ENCODE measurements at places on chromosomes 4 and X.

GRCh38 chr4:168388890-168389289 lies 70.3 kb upstream of the DDX60 start:
- no peak for DNase-seq

- no peak for DNase-seq
These were observed 6.5 kb downstream of the TLR8 start for GRCh38 chrX:12912791-12913482.

GRCh38 chr4:100075486-100076270 lies 114.6 kb downstream of the DDIT4L start:
- no peak for DNase-seq

GRCh38 chr4:166400270-166400894 lies 527.3 kb downstream of the TLL1 start:
- DNase-seq, result no peak

GRCh38 chr4:187799735-187800134 lies 195.8 kb upstream of the ZFP42 start:
- no peak for DNase-seq

GRCh38 chr4:47824840-47825239 lies 13.0 kb downstream of the CORIN start:
- DNase-seq, result no peak

DNA sequence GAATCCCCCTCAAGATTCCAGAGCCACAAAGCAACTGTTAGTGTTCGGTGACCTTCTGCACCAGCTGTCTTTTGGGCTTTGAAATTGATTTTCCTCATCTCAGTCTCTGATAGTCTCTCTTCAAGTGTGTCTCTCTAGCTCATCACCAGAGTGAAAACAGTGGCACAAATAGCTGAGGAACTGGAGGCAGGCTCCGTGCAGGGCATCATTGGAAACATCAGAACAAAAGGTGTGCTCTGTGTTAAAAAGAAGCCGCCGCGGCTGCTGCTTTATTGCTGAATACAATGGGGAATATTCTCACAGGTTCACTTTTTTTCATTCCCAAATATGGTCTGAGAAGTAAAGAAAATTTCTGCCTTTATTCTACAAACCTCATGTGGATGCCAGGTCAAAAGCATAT lies 297.5 kb downstream of the DCTD start:
- no peak for DNase-seq

DNA sequence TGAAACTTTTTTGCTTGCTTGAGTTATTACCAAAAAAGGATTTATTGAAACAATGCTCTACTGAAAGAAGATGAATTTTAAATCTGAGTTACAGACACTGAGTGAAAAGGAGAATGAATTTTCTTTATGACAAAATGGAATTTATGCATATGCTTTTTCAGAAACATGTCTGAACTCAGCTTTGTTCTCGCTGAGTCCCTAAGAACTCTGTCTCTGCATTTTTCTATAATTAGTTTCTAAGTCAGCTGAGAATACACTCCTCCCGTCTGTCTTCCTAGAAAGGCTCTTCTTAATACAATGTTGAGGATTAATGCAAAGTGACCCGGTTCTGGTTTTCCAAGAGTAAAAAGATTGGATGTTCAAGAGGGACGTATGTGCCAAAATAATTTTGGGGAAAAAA lies 463.5 kb downstream of the NKX6-1 start:
- DNase-seq, result no peak

GRCh38 chr4:16117164-16117563 lies 33.3 kb upstream of the PROM1 start:
- no peak for DNase-seq

GRCh38 chrX:12979616-12980015 lies 4.7 kb downstream of the TMSB4X start:
- no peak for DNase-seq

DNA sequence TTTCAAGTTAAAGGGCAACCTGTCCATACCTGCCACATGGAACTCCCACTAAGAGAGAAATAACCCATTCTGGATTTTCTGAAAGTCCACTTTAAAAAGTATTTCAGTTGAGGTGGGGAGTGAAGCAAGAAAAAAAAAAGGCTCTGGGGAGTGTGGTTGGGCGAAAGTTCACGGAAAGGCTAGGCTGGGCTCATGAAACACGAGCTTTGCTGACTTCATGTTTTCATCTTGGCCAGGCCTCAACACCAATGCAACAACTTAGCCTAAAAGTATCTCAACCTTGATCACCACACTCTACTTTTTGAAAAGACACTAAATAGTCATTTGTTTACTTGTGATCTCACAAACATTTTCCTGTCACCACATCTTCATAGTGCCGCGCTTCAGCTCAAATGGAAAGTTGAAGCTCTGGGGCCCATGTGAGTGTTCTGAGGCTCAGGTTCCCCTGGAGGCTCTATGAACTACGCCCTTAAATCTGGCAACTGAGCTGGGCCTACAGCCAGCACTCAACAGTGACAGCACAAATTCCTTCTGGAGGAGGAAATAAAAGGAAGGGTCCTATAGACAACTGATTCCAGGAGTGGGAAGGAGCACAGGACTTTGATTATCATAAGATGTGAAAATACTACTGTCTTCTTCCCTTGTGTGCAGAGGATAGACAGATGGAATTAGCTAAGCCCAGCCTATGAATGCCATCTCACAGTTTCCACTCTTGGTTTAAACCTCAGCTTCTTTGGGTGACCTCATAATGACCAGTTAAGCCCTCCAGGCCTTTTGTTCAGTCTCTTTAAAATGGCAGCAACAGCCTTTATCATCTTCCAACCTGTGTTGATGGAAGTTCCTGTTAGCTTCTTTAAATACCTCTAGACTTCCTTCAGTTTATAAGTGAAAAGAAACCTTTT lies 5.1 kb downstream of the CD40LG start:
- DNase-seq, result no peak

GRCh38 chr4:110626532-110627153 lies 3.8 kb upstream of the PITX2 start:
- no peak for DNase-seq

GRCh38 chr4:163540977-163541376 lies 46.5 kb downstream of the TMA16 start:
- no peak for DNase-seq

GRCh38 chr4:4455210-4455865 lies 68.4 kb downstream of the NSG1 start:
- no peak for DNase-seq

GRCh38 chr4:90425893-90426292 lies 298.7 kb downstream of the CCSER1 start:
- no peak for DNase-seq

DNA sequence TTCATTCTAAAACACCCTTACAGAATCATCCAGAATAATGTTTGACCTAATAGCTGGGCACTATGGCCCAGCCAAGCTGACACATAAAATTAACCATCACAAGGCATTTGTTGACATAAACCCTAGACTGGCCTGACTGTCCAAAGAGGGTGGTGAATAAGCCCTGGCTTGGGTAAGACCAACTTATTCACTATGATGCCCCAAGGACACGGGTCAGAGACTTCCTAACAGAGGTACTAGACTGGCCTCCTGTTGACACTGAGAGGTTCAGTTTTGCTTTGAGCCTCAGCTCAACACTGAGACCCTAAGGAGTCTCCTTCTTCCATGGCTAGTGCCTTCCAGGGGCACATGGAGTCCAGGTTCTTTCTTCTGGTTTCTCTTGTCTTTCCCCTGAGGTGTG lies 21.3 kb downstream of the FGF2 start:
- no peak for DNase-seq

- DNase-seq, result no peak
These were observed 71.1 kb upstream of the KCNIP4 start for GRCh38 chr4:22019676-22020075.

GRCh38 chr4:80419946-80420345 lies 84.4 kb downstream of the CFAP299 start:
- DNase-seq, result no peak

DNA sequence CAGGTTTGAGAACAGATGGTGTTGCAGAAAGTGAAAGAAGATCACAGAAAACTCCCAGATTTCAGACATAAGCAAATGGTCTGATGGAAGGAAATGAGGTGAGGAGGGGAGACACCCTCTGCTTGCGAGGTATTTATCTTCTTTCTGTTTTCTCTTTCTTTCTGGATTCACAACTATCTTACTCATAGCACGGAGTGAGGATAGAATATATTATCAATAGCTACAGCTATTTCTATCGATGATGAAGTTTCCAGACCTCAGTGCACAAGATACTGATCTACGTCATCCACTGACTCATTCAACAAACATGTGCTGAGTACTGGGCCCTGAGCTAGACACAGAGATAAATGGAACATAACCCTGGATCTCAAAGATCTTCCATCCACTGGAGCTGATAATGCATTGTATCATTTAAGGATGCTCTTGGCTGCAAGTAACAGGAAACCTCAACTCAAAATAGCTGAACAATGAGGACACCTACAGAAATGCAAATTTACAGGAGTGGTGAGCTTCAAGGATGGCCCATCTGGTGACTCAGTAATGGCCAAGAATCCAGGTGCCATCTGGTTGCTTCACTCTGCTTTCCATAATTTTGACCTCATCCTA lies 21.2 kb downstream of the SLC2A9 start:
- DNase-seq, result peak; percentile 61

GRCh38 chr4:140556372-140557085 lies 12.2 kb downstream of the UCP1 start:
- no peak for DNase-seq

DNA sequence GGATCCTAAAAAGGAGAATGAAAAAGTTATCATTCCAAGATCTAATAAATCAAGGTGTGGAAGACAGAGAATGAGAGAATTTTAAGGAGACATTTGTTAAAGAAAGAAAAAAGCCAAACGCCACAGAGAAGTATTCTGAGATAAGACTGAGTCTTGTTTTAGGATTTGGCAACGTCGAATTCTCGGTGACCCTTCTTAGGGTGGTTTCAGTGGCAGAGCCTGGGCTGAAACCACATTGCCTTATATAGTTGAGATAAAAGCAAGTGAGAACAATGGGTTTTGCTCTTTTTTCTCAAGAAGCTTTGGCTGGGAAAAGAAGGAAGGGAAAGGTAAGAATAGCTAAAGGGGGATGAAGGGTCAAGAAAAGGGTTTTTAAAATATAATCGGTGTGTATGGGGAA lies 209.4 kb downstream of the VEGFC start:
- no peak for DNase-seq

GRCh38 chr4:137800861-137801260 lies 268.6 kb upstream of the PCDH18 start:
- no peak for DNase-seq

DNA sequence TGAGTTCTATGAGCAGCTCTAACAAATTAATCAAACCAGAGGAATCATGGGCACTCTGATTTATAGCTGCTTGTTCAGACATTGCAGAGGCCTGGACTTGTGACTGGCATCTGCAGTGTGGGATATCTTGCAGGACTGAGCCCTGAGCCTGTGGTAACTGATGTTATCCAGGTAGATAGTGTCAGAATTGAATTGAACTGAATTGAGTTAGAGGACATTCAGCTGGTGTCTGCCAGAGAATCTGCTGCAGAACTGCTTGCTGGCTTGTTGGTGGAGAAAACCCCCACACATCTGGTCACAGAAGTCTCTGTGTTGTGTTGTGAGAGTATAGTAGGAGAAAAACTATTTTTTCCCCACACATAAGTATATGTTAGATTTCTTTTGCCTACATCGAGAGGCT lies 42.2 kb downstream of the SMIM20 start:
- no peak for DNase-seq

- no peak for DNase-seq
These were observed 50.0 kb upstream of the VMA21 start for GRCh38 chrX:151346931-151347543.

- no peak for DNase-seq
These were observed 27.8 kb upstream of the FTHL17 start for GRCh38 chrX:31099536-31100090.

GRCh38 chr4:146346276-146346675 lies 131.9 kb downstream of the REELD1 start:
- DNase-seq, result no peak

- no peak for DNase-seq
These were observed 91.3 kb downstream of the GUCY2F start for GRCh38 chrX:109390556-109390955.

DNA sequence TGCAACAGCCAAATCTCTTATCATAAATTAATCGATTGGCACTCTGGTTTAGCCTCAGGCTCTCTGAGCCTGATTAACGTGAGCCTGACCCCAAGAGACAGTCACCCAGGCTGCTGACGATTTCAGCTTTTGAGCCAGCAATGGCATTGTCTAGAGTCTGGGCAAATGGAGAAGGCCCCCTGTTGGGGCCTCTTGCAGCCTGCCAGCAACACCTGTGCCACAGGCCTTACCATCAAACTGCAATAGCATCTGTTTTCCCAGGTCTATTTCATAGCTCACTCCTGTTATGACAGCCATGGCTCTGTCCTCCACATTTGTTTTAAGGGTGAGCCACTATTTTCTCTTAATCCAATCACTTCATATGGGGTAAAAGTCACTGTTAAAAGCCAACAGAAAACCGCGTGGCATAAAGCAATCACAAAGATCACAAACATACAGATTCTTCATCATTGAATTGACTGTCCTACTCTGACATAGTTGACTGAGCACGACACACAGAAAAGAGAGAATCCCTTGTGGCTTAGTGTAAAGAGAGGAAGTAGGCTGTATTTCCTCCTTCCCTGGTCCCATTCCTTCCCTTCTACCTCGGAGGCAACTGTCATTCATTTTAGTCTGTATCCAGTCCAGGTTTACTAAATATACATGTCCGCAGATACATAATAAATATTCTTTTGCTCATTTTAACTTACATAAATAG lies 47.8 kb downstream of the SLC9A7 start:
- DNase-seq, result no peak

DNA sequence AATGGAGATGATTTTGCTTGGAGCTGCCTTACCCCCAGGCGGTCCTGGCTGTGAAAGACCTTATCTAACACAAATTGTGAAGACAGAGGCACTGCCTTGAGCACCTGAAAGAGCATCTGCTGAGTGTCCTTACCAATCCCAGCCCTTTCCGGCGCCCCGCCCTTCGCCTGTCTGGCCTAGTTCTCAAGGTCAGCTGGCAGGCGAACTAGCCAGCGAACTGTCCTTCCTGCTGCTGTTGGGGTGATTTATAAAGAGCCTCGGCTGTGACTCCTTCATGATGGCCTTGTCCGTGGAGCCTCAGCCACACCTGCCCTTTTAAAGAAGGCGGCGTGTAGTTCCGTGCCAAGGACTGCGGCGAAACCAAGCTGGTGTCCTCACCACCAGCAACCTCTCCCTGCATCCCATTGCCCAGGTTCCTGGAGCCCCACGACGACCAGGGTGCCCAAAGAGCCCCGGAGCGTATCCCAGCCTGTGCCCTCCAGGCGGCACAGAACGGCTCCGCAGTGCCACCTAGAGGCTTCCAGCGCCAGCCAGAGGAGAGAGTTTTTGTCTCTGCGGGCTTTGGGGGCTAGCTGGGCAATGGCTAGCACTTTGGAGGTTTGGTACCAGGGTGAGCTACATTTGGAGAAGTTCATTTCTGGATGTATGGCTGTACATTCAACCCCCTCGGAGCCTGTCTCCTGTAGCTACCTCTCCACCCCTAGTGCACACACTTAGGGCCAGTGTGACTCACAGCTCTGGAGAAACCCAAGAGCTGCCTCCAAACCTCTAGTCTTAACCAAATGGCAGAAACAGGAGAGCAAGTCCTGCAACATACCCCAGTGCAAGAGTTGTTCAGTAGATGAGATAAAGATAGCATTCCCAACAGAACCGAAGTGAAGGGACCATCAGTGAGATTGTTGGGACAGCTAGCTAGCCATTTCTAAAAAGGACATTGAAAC lies 36.8 kb upstream of the VMA21 start:
- DNase-seq, result no peak

- DNase-seq, result no peak
These were observed 6.6 kb downstream of the SRPX start for GRCh38 chrX:38214044-38214443.

- DNase-seq, result no peak
These were observed 106.9 kb downstream of the FAM53A start for GRCh38 chr4:1576961-1577821.

- no peak for DNase-seq
These were observed 15.4 kb downstream of the UTP3 start for GRCh38 chr4:70703619-70704214.

Data from DMS 273 treated with DMSO at 0.1 percent for 48 hours (cell line).